ENCODE measurements at places on chromosomes 1 and 21.
A peak's percentile ranks its signal among the peaks of the same experiment; 100 is the strongest.

- DNase-seq: no peak
Measured at GRCh38 chr1:222443566-222443965, 104.3 kb downstream of the HHIPL2 start.

- DNase-seq: no peak
Measured at GRCh38 chr1:223062177-223062576, 80.9 kb downstream of the TLR5 start.

DNA sequence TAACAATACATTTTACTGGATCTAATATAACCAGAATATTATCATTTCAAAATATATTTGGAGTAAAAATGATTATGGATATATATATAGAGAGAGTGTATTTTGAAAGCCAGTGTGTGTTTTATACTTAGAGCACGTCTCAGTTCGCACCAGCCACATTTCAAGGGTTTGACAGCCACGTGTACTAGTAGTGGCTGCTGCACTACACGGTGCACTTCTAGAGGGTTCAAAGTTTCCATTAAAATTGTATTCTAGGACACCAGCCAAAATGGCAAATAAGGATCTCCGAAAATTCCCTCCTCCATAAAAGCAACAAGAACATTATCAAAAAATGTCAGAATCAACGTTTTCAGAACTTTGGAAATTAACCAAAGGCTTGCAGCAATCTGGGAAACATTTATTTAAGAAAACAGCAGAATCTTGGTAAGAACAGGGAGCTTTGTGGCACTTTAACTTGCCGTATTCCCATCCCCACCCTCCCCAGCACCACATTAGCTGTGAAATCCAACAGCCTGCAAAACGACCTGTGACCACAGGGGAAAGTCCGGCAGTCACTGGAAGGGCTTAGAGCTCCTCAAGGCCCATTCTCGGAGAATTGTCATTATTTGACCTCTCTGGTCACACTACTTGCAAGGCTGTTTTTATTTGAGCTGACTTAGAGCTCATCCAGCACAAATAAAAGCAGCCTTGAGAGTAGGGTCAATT is 33.5 kb upstream of the MRPS6 start:
- no peak for DNase-seq

DNA sequence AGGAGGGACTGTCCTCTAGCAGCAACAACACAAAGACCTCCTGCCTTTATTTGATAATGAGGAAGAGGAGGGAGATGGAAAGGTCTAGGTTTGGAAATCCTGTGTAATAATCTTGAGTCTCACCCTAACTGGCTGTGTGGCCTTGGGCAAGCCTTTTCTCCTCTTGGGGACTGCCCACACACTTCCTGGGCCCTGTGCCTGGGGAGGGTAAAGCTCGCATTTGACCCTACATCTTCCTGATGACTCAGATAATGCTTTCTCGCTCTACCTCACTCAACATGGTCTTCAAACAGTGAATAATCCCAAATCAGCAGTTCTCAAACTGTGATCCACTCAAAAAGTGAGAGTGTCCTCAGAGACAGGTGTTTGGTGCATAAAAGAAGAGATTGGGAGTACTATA is 81.2 kb downstream of the VWA5B1 start:
- no peak for DNase-seq

- DNase-seq: no peak
Measured at GRCh38 chr1:184892116-184892515, 82.2 kb downstream of the NIBAN1 start.

DNA sequence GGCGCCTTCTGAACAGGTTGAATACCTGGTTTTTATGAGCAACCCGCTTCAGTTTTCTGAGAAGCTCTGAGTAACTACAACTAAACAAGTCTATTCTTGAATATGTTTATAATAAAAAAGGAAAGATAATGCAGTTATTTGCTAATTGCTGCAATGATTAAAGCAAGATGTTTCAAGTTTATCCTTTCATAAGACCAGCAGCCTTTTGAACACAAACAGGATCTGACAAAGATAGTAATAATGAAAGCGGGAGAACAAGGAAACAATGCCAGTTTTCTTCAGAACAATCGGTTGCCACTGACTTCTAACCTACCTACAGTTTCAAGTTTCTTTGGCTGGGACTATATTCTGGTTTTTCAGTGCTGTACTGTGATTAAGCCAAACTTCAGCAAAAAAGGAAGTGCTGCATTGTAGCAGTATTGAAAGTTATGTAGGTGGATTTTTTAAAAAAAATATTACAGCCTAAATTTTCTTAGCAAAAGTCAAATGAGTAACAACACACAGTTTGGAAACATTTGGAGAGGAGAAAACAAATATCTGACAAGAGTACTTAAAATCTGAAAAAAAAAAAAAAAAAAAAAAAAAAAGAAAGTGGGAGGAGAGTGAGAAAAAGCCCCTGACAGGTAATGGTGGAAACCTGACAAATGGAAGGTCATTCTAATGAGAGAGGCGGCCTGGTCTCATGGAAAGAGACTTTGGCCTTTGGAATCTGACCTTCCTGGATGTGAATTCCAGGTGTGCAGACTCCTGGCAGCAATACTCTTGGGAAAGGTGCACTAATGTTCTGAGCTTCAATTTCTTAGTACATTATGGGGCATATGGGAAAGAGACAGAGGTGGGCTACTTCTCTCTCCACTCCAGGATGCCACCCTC is 11.4 kb downstream of the KCNJ15 start:
- DNase-seq: no peak

GRCh38 chr1:156959414-156959813 is 39.0 kb downstream of the LRRC71 start:
- DNase-seq: no peak

DNA sequence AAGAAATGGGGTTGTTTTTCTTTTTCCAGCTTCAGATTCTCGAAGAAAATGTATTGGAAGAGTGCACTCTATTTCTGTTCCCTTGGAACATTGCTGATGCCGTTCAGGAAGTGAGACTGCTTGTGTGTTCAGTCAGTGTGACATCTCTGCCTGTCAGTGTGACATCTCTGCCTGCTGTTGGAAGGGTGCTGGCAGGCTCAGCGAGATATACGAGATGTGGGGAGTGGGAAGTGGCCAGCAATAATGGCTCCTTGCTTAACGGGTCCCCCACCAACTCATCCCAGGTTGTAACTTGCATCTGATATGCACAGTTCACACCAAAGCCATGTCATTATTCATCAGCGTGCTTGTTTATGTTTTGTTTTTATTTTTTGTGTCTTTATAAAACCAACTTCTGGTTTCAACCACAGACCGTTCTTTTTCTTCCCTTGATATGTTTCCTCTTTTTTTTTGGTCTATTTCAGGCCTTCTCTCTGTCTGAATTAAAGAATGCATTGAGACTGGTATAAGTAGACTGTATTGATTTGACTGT is 145.4 kb downstream of the GALNT2 start:
- no peak for DNase-seq

- DNase-seq: no peak
Measured at GRCh38 chr21:18550361-18550760, 146.8 kb upstream of the TMPRSS15 start.

DNA sequence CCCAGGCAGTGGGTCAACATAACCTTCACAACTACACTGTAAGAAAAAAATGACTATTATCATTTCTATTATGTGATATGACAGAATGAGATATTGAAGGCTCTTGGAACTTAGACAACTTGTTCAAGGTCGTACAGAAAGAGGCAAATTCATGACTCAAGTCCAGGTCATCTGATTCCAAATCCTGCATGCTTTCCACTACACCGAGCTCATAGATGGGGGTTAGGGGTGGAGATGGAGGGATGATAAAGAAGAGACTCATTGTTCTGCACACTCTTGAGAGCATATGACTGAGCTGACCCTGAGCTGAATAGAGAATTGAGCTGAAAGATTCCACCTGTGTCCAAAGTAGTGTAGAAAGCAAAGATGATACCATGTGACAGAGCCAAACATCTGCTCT is 2.8 kb downstream of the FCRL6 start:
- no peak for DNase-seq

DNA sequence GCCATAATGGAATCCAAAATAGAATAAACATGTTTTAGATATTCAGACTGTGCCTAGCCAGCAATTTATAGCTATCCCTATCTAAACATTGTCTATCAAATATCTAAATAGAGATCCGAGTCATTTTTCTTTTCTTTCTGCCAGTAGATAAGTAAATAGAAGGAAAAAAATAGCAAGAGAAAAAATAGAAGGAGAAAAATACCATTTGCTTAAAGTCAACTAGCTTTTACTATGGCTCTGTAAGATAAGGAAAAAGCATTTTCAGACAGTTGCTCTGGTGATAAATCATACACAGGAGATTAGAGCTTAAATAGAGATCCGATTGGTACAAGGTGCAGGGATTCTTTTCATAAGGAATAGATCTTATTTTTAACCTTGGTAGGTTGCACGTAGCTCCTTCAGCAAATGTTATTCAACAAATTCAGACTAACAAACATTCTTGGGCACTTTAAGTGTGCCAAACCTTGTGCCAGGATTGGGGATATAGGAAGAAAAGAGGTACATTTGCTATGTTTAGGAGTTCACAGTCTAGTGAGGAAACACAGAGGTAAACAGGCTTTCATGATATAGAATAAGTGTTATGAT is 70.1 kb upstream of the CCDC190 start:
- DNase-seq: no peak

DNA sequence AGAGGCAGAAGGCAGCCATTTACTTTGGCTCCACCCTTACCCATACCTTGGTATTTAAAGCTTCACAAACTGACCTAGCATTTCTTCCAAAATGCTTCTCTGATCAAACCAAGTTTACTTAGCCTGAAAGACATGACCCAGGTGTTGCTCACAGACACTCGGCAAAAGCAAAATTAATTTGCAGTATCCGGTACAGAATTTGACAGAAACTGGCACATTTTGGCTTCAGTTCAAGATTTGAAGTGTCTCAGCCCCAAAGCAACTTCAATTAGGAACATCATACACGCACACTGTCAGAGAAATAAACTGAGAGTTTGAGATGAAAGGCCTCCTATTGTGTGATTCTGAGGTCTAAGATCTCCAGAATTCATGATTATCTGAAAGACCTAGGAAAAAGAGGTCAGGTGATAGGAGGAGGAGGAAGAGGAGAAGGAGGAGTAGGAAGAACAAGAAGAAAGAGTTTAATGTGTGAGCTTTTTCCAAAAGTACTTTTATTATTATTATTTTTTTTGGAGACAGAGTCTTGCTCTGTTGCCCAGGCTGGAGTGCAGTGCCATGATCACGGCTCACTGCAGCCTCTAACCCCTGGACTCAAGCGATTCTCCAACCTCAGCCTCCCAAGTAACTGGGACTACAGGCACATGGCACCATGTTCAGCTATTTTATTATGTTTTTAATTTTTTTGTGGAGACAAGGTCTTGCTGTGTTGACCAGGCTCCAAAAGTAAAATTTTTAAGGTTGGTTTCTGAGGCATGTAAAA is 143.6 kb downstream of the SLC45A1 start:
- no peak for DNase-seq

DNA sequence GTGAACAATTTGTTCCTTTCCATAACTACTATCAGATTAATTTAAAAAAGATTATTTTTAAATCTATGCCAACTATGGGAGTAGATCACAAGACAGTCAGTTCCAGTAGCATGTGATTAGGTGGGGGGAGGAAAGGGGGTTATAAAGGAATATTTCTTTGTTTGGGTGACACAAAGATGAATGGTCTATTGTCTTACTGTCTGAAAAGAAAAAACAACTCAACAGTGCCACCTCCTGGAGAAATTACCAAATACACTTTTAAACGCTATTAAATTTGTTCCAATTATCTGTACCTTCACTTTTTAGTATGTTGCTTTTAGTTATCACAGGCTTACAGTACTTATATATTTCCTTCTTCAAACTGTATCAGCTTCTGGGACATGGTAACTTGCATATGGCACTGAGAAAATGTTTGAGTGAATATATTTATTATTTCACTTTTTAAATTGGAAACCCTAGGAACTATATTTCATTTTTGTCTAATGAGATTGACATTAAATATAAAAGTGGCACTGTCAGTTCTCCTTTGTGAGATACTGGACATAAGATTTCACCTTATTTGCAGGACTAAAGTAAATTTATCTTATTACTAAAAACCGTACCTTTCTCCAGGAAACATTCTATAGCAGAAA is 1.7 kb upstream of the SORT1 start:
- no peak for DNase-seq

DNA sequence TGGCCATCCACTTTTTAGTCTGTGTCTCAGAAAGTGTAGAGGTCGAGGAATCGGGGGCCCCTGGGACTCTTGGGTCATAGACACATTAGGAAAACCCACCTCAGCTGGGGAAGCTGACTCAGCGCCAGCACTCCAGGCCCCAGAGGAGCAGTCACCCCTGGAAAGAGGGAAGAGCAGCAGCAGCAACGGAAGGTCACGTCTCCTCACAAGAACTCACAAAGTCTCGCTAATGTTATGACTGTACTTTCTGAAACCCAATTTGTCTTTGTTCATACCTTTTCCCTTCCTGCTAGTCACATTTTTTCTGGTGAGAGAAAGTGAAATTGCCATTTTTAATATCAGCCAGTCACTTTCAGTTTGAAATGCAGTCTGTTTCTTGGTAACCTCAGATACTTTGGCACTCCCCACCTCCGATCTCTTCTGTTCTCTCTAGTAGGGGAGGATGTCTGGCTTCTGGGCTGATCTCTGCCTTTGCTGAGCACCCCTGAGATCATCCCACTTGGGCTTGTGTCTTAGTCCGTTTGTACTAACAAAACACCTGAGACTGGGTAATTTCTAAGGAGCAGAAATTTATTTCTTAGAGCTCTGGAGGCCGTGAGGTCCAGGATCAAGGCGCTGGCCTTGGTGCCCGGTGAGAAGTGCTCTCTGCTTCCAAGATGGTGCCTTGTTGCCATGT is 6.0 kb upstream of the NLRP3 start:
- peak; percentile 68 for DNase-seq

- no peak for DNase-seq
Measured at GRCh38 chr1:3914911-3915310, 14.8 kb upstream of the C1orf174 start.

- DNase-seq: no peak
Measured at GRCh38 chr1:58206749-58207148, 339.8 kb downstream of the OMA1 start.
